ENCODE measurements at places on chromosomes 16 and 17. TPM values are rescaled to one million over a fixed set of nuclear protein-coding genes. Genes with fewer than 3 reads are reported as not detected.

Gene SLC35G6
- polyA plus RNA-seq: 0.18 TPM

Gene GAST
- not detected for polyA plus RNA-seq

Gene RAPGEFL1
- 8.0 TPM for polyA plus RNA-seq

Gene TEKT1
- polyA plus RNA-seq: 9.4 TPM

Gene PRAC1
- polyA plus RNA-seq: not detected

Gene ZNF423
- 20.1 TPM for polyA plus RNA-seq

Gene GTF3C1
- 112 TPM for polyA plus RNA-seq

Gene OGFOD3
- 35.4 TPM for polyA plus RNA-seq

Gene KIF18B
- 16.9 TPM for polyA plus RNA-seq

Gene ATP2C2
- 27.0 TPM for polyA plus RNA-seq

Gene RDM1
- polyA plus RNA-seq: 2.5 TPM

Gene IRX3
- polyA plus RNA-seq: 78.1 TPM

Gene HCRT
- not detected for polyA plus RNA-seq

Data from right lung (tissue), 10 donors.